ENCODE measurements at places on chromosomes 6 and 20. TPM values are rescaled to one million over a fixed set of nuclear protein-coding genes. Genes with fewer than 3 reads are reported as not detected.

Gene CNBD2
- total RNA-seq = 2.0 TPM

Gene FKBP1C
- not detected for total RNA-seq

Gene HLA-DRB5
- total RNA-seq = 91.1 TPM

Gene PCSK2
- total RNA-seq = 2.2 TPM

Gene SOX18
- total RNA-seq = 43.2 TPM

GRCh38 chr6:110357664-110358552, at the start of gene METTL24:
Gene METTL24 (minus strand): TSS chr6:110358349. CDS start chr6:110358272, 77 bp downstream.
- H3K36me3 ChIP-seq = no peaks in the 10 kb centered on the region
- no peaks in the 10 kb centered on the region for H3K27me3 ChIP-seq
- H3K4me3 ChIP-seq = peak within 1 kb of the TSS; percentile 58
- peak; percentile 55 for DNase-seq
- H3K27ac ChIP-seq = peak within 1 kb of the TSS; percentile 63
- peaks cover 8% of the 10 kb centered on the region for H3K4me1 ChIP-seq

- DNase-seq = no peak
- no peaks in the 10 kb centered on the region for H3K36me3 ChIP-seq
- no peak overlapping the region for H3K27ac ChIP-seq
- no peak overlapping the region for H3K4me3 ChIP-seq
- no peaks in the 10 kb centered on the region for H3K27me3 ChIP-seq
Observed at GRCh38 chr20:58712806-58713731, 20.5 kb downstream of the NPEPL1 start.

DNA sequence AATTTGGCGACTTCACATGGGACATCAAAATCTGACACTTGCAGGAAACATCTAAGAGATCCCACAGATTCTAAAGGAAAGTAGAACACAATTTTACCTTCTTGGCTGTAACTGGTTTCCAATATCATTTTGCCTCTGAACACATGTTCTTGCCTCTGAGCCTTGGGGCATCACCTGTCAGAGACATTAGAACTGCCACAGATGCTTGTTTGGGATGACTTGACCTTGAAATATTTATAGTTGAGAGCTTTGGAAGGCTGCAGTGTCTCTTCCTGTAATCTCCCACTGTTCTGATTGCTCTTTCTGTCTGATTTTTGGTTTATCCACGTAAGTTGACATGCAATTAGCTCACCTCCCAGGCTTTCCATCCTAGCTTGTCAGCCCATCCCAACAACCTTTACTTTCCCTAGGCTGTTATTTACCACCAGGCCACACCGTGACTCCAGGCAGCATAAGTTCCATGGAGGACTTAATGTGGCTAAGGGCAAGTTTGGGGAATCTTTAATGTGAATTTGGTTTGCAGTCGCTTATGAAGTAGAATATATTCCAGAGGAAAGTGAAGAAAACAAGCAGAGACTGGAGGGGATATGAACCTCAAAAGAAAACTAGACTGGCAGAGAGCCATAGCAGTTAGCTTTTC, 256.5 kb upstream of the RIN2 start:
- DNase-seq = no peak
- peaks cover 4% of the 10 kb centered on the region for H3K4me1 ChIP-seq
- no peaks in the 10 kb centered on the region for H3K27me3 ChIP-seq

DNA sequence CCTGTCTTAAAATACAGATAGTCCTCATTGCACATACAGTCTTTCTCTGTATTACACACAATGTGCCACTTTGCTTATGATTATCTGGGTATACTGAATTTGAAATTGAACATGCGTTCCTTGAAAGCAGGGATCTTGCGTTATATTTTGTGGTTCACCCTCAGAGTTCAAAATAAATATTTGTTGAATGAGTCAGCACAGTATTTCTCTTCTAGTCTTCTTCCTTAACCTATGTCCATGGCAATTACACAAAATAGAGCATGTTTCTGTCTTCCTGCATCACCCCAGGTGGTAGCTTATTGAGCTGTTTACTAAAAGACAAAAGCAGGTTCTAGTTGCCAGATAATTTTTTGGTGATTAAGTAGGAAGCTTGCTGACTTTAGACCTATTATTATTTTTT, 272.9 kb upstream of the FERMT1 start:
- no peaks in the 10 kb centered on the region for H3K27me3 ChIP-seq
- H3K4me3 ChIP-seq = no peak overlapping the region

- H3K4me1 ChIP-seq = no peaks in the 10 kb centered on the region
- DNase-seq = no peak
- H3K27me3 ChIP-seq = no peaks in the 10 kb centered on the region
- H3K27ac ChIP-seq = no peak overlapping the region
- no peaks in the 10 kb centered on the region for H3K36me3 ChIP-seq
- no peak overlapping the region for H3K4me3 ChIP-seq
Observed at GRCh38 chr6:18055714-18056382, 66.6 kb downstream of the NHLRC1 start.

DNA sequence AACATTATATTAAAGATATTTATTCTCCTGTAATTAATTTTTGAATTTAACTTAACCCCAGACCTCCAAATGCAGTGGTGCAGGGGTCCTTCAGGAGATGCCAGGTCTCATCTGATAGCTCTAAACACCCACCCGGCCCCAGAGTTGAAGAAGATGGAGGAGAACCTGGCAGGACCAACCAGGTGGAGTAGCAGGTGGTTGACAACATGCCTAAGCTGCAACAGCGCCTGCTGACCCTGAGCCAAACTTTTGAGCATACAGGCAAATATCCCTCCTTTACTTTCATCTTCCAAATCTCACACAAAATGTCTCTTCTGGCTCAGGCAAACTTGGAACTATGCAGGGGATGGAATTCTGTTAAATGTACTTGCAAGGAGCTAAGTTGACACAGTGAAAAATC, 145.3 kb upstream of the TCF21 start:
- H3K36me3 ChIP-seq = no peaks in the 10 kb centered on the region
- no peak overlapping the region for H3K4me3 ChIP-seq
- H3K4me1 ChIP-seq = no peaks in the 10 kb centered on the region
- H3K27ac ChIP-seq = no peak overlapping the region
- DNase-seq = no peak

DNA sequence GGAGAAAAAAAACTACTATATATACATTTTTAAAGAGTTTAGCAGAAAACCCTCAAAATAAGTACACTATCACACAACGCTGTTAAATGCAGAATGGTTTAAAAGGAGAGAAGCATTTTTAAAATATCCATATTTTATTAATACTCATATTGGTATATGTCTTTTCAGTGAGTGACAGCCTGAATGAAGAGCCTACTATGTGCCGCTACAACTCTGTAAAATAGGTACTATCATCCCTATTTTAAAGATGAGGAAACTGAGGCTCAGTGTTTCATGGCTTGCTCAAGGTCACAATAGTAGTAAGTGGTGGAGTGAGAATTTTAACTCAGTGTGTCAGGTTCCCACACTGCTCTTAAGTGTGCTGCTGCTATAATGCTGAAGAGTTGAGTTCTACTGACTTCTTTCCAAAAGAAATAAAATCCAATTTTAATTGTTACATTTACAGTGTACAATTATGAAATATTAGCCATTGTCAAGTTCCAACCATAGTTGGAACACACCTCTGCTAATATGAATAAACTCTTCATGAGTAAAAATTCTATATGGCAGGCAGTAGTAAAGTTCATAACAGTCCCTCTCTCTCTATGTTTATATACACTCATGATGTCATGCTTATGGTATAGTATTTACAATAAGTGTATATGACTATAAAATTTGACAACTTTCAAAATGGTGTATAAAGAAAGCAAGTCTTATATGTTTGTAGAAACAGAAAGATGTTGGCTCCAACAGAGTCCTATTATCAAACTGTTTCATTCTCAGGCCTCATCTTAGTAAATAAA, 3.1 kb downstream of the FAM184A start:
- no peaks in the 10 kb centered on the region for H3K36me3 ChIP-seq
- no peaks in the 10 kb centered on the region for H3K4me1 ChIP-seq
- H3K4me3 ChIP-seq = no peak overlapping the region
- DNase-seq = no peak
- H3K27ac ChIP-seq = no peak overlapping the region
- no peaks in the 10 kb centered on the region for H3K27me3 ChIP-seq

DNA sequence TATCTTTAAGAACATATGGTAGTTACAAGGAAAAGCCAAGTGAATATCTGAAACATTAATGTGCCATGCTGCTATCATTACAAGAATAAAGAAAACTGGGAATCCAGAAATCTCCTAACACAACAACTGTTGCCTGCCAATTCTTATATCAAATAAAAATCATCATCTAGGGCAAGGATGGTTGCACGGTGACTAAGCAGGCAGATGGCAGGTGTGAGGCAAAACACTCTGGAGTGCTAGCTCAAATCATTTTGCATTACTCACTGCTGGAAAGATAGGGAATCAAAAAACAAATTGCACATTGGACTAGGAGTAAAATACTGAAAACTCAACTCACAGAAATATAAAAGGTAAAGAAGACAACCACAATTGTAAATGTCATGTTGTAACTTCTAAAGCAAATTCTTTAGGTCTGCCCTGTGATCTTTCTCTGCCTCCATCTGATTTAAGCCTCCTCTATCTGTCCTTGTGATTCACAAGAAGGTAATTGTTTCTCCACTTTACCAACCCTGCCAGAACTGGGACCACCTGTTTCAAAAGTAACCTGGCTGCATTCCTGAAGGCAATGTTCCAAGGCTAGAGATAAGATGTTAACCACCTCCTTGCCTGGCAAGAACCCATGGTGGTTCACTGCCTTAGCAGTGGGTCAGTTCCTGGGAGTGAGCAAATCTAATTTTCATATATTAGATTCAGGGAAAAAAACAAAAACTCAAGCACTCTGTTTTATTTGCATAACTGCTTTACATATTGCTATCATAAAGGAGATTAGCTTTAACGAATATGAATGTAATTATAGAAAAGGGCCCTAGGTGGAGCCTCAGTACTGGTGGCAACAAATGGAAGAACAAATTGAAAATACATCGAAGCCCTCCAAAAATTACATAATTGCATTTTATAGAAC, 33.1 kb upstream of the LCA5 start:
- no peaks in the 10 kb centered on the region for H3K4me1 ChIP-seq
- no peaks in the 10 kb centered on the region for H3K27me3 ChIP-seq
- no peak for DNase-seq
- H3K36me3 ChIP-seq = no peaks in the 10 kb centered on the region

- no peak overlapping the region for H3K4me3 ChIP-seq
- H3K27ac ChIP-seq = no peak overlapping the region
- DNase-seq = no peak
- H3K27me3 ChIP-seq = no peaks in the 10 kb centered on the region
- H3K36me3 ChIP-seq = no peaks in the 10 kb centered on the region
- no peaks in the 10 kb centered on the region for H3K4me1 ChIP-seq
Observed at GRCh38 chr6:123309130-123309529, 313.1 kb downstream of the CLVS2 start.

GRCh38 chr6:14857501-14857900, 388.4 kb upstream of the JARID2 start:
- H3K4me1 ChIP-seq = no peaks in the 10 kb centered on the region
- no peaks in the 10 kb centered on the region for H3K27me3 ChIP-seq
- H3K36me3 ChIP-seq = no peaks in the 10 kb centered on the region
- H3K27ac ChIP-seq = no peak overlapping the region
